ENCODE measurements at places on chromosomes 13 and 19. TPM values are rescaled to one million over a fixed set of nuclear protein-coding genes. Genes with fewer than 3 reads are reported as not detected.

C1QTNF9 gene
- polyA plus RNA-seq: not detected

PBX4 gene
- polyA plus RNA-seq: 3.8 TPM

- no peak for DNase-seq
These were observed 23.5 kb downstream of the NKPD1 start for GRCh38 chr19:45137179-45137761.

- DNase-seq: no peak
These were observed 30.2 kb upstream of the TFDP1 start for GRCh38 chr13:113554333-113554700.

GRCh38 chr13:23915308-23915707 is 18.0 kb upstream of the C1QTNF9B start:
- no peak for DNase-seq

DNA sequence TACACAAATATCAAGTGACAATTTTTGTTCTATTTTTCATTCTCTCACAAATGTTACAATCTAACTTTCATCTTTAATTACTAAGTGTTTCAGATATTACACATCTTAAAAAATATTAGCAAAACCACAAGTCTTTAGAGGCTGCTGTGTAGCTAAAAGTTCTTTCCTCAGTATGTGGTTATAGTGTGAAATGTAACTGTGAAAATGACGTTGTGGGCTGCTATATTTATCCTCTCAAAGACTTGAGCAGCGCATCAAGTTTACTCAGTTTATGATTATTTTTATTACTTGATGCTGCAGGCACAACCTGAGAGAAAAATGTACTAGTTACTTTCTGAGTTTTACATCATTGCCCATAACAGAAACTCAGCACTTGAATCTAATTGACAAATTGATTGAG is 2860.6 kb upstream of the PCDH20 start:
- DNase-seq: no peak

DNA sequence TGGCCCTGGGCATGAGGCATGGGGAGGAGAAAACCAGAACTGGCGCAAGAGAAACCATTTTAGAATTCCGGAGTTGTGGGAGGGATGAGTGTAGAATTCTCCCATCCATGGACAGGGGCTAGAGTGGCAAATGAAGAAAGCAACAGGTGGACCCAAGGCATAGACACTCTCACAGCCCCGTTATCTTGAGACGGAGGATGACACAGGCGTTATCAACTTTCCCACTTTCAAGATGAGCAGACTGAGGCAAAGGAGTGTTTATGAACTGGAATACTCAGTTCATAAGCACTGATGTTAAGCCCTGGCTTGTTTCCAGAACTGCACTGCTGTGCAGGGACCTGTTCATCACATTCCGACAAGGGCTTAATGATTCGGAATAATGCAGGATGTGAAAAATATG is 1.1 kb upstream of the GTF3A start:
- DNase-seq: peak; percentile 25

DNA sequence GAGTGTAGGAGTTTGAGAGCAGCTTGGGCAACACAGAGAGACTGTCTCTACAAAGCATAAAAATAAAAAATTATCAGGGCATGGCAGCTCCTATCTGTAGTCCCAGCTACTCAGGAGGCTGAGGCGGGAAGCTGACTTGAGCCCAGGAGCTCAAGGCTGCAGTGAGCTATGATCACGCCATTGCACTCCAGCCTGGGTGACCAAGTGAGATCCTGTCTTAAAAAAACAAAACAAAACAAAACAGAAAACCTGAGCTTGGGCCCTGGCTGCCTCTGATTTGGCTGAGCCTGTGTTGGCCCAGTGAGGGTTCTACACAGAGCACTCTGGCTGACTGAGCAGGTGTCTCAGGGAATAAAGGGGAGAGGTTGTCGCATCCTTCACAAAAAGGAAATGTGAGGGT is 8.0 kb downstream of the SLC7A9 start:
- no peak for DNase-seq
